ENCODE measurements at places on chromosomes 16 and 17.
A peak's percentile ranks its signal among the peaks of the same experiment; 100 is the strongest.

- no peak for DNase-seq
Observed at GRCh38 chr17:32819035-32819434, 57.9 kb downstream of the MYO1D start.

- no peak for DNase-seq
Observed at GRCh38 chr17:43756201-43756600, 2.4 kb downstream of the SOST start.

DNA sequence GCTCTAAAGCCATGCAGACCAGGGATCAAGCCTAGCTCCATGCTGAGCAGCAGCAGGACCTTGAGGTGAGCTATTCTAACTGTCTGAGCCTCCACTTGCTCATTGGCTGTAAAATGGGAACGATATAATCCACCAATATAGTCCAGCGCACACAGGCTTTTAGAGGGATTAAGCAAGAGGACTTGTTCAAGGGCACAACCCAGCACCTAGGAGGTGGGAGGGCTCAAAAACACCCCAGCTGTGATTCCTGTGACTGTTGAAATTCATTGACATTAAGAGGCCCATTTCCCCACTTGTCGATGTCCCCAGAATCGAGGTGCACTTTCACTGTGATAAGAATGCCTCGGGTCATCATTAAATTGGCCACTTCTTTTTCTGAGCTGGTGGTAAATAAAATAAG lies 4.1 kb downstream of the USH1G start:
- no peak for DNase-seq

DNA sequence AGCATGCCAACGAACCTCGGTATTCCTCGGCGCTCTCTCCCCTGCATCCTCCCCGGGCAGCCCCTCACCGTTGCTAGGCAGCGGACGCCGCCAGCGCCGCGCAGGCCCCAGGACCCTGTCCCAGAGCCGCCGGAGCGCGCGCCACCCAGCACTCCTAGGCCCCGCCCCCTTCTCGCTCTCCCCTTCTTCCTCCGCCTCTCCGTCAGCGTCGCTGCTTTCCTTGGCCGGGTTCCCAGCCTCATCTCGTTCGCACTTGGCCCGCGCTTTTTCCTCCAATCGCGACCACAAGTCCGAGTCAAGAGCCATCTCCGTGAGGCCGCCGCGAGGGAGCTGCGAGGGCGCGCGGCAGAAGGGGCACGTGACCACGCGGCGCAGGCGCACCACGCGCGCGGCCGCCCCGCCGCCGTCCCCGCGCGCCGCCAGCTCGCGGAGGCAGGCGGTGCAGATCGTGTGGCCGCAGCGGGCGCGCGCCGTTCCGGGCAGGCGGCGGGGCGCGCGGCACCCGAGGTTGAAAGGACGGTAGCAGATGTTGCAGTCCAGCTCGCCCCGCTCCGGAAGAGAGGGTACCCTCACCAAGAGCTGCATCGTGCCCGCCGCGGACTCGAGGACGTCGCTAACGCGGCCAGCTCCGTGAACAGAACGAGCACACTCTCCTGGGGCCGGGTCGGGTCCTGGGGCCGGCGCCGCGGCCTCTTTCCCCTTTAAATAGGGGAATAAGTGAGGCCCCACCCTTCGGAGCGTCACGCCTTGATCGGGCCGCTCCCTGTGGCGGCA lies at the start of gene RNF227:
Gene RNF227, minus strand, starts transcription at position 679 of the 774 bp plus-strand sequence. Its CDS starts 94 bp downstream, at position 585.
- DNase-seq, result peak; percentile 93

DNA sequence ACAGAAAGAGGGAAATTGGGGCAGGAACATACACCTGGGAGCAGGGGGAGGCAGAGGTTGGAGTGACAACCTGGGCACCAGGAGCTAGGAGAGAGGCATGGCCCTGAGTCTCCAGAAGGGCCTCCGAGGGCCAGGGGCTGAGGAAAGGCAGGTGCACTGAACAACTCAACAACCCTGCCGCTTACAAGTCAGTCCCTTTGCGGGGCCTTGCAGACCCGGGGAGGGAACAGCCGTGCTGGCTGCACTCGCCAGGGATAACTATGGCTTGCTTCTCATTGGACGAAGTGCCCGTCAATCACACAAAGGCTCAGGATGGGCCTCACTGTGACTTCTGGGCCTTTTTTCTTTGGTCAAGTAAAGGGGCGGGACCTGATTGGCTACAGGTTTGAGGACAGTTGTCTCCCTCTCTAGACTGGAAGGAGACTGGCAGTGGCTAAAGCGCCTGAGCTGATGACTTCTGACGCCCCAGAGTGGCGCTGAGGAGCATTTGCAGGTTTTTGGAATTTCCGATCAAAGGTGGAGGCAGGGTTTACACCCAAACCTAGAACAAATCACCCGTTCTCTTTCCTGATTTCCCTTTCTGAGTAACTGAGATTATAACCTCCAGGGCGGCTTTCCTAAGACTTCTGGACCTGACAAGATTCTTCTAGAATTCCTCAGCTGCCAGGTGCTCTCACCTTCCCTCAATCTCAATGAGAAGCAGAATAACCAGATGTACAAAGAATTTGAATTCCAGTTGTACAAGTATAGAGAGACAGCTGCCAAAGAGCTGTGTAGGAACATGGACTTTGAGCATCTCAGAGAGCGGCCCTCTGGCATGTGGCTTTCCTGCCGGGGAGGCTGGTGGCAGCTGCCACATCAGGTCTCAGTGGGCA lies 27.6 kb upstream of the ST6GALNAC2 start:
- no peak for DNase-seq

DNA sequence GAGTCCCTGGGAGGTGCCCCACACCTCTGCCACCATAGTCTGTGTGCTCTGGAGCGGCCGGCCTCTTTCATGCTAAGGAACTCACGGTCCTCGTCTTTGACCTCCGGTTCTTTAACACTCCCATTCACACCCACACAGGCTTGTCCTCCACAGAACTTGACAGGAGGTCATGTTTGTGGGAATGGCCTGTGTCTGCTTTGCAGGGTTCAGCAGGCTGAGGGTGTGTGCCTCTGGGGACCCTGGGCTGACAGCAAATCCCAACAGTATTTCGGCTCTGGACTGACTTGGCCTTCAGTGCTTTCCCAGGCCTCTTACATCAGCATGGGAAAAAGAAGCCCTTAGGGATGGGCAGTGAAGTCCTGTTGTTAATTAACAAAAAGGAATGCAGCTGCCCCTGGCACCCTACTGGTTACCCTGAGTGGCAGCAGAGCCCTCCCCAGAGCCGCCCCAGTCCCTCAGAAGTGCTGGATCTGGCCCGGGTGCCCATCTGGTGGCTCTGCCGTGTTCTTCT lies 35.4 kb upstream of the ADORA2B start:
- peak; percentile 42 for DNase-seq
